NCI-H524 (cell line): ENCODE measurements at places on chromosomes 2 and 18.
A peak's percentile ranks its signal among the peaks of the same experiment; 100 is the strongest.

- no peak for DNase-seq
Measured at GRCh38 chr2:44708661-44709000, 232.9 kb upstream of the SIX3 start.

- no peak for DNase-seq
Measured at GRCh38 chr2:19031642-19032041, 326.8 kb downstream of the OSR1 start.

GRCh38 chr2:84841577-84841976, 39.3 kb downstream of the TRABD2A start:
- DNase-seq: no peak

- no peak for DNase-seq
Measured at GRCh38 chr18:48937869-48938750, 12.7 kb downstream of the SMAD7 start.

DNA sequence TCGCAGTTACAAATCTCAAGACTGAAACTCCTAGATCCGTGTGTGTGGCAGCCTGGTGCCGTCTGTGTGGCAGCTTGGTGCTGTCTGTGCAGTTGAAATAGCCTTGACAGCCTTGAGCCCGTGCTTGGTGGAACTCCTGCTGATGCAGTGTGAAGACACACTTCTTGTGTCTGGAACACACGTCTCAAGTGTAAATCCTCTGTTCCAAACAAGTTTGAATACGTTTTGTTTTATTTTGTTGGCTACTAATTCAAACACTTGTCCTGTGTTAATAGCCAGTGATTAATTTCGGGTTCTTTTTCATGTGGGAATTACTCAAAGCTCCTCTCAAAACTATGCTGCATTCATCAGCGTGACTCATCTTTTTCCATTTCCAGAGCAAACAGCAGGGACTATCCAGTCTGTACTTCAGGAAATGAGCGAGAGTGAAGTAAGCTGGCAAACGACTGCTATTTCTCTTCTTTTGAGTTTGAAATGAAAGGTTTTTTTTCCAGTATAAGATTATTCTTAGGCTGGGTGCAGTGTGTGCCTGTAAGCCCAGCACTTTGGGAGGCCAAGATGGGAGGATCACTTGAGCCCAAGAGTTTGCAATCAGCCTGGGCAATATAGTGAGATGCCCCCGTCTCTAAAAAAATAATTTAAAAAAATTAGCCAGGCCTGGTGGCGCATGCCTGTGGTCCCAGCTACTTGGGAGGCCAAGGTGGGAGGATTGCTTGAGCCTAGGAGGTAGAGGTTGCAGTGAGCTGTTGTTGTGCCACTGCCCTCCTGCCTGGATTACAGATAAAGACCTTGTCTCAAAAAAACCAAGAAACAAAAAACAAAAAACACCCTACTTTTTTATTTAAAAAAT, 152.9 kb downstream of the SPP2 start:
- DNase-seq: no peak

DNA sequence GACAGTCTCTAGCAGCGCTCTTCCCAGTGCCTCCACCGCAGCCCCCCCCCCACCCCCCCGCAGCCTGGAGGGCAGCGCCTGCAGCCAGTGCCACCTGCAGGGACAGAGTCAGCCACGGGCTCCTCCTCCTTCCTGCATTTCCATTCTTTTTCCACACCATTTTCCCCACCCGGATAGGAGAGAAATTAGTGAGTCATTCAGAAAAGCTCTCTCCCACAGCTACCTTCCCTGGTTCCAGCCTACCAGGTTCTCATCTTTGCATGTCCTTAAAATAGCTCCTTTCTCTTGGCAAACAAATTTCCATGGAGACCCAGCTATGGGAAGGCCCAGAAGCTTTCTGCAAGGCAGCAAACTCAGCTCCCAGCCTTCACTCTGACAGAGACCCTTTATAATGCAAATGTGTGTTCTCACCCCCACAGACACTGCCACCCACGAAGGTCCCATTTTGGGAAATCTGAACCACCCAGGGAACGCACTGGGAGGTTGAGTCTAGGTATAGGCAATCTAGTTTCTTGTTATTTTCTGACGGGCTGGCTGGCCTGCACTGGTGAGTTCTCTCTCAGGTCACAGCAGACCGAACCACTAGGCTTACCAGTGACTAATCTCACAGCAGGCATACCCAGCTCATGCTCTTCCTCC, 41.8 kb upstream of the ATG16L1 start:
- no peak for DNase-seq

- no peak for DNase-seq
Measured at GRCh38 chr2:238649936-238650518, 197.9 kb upstream of the TWIST2 start.

DNA sequence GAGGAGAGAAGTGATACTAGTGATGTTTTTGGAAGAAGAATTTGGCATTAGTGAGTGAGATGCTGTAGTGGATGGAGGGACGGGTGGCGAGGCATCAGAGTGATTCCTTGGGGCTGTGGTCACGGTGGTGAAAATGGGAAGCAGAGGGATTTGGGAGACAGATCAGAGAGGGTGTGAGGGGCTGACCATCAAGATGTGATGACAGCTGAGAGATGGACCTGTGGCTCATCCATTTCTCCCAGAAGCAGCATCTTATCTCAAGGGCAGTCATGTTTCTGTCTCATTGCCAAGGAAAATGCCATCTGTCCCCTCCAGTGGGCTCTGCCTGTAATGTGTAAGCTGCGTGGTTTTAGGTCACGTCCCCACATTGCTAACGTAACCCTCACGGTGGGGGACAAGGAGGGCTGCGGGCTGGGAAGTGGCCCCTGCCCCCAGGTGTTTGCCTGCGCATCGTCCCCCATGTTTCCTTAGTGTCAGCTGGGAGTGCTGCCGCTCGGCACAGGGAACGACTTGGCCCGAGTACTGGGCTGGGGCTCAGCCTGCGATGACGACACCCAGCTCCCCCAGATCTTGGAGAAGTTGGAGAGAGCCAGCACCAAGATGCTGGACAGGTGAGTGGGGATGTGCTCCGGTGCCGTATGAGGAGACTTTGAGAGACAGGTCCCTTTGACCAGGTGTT, 91.0 kb downstream of the DGKD start:
- no peak for DNase-seq

DNA sequence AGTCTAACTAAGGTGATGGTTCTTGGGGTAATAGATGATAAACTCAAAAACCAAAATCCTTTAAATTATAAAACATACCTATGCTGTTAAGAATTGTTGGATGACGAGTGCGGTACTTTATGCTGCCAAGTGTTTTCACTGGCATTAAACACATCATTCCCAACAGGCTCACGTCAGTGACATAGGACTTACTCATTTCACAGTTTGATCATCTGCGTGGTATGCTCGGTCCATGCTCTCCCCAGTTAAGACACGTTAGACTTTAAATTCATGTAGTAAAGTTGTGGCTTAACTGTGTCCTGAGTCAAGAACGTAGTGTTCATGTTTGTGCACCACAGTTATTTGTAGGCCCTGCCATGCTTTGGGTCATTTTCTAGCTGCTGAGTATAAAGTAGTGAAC, 125.6 kb upstream of the MYT1L start:
- DNase-seq: no peak

- DNase-seq: peak; percentile 22
Measured at GRCh38 chr2:176493226-176493825, 224.1 kb downstream of the MTX2 start.
